ENCODE measurements at places on chromosomes 13 and 19.

- DNase-seq: no peak
Measured at GRCh38 chr19:16497042-16497441, 848 bp downstream of the C19orf44 start.

DNA sequence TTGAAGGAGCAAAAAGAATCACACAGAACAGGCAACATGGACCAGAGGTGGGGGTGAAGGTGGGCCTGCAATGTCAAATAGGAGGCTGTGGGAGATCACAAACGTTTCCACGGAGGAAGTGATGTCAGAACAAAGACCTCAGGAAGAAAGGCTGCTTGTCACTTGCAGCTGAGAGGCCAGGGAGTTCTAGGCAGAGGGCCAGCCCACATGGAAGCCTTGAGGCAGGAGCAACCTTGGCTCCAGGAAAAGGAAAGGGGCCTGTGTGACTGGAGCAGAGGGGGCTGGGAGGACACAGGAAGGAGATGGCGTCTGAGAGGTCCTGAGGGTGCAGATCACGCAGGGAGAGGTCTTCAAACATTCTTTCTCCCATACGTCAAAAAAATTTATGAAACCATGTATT, 16.3 kb downstream of the ZNF160 start:
- peak; percentile 28 for DNase-seq

DNA sequence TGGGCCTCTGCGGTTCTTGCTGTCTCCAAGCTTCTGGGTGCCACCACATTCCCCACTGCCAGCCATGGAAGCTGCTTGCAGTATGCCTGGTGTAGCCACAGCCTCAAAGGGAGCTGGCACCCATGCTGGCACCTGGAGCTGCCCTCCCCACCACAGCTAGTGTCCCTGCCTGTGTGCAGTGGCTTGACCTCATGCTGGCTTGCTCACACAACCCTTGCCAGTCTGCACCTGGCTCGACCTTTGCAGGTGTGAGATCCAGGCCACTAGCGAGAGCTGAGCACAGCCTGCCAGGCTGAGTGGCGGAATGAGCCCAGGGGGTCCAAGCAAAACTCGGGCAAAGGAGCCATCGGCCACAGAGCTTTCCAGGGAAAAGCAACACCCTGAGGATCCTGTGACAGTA, 236.7 kb upstream of the CSNK1A1L start:
- DNase-seq: no peak

- no peak for DNase-seq
Measured at GRCh38 chr13:49604570-49604969, 19.2 kb upstream of the RCBTB1 start.

- DNase-seq: no peak
Measured at GRCh38 chr19:33997690-33998089, 174.6 kb upstream of the LSM14A start.

GRCh38 chr19:35766571-35767104, 8.7 kb downstream of the PROSER3 start:
- DNase-seq: no peak

DNA sequence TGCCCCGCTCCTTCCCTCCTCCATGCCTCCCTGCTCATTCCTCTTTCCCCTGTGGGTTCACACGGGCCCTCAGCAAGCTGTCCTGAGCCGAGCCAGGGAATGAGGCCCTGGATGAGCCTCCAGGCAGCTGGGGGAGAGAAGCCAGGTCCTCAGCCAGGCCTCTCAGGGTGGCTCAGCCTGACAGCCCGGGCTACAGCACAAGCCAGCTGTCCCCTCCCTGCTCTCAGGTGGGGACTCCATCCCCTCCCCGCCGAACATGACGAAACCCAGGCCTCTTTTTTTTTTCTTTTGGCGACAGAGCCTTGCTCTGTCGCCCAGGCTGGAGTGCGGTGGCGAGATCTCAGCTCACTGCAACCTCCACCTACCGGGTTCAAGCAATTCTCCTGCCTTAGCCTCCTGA, 40.0 kb upstream of the MATK start:
- DNase-seq: no peak

DNA sequence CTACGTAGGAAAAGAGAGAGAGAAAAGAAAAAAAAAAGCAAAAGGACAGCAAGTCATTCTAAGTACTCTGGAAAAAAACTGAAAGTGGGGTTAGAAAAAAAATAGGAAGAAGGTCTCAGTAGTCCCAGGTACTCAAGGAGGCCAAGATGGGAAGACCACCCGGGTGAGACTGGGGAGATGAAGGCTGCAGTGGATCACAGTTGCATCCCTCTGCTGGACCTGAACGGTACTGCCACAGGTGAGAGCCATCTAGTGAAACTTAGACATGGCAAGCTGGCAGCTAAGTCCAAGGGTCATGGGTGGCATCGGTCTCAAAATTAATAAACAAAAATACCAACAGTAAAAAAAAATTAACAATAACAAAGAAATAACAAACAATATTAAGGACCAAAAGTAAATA, 41.0 kb upstream of the ZNF91 start:
- no peak for DNase-seq

DNA sequence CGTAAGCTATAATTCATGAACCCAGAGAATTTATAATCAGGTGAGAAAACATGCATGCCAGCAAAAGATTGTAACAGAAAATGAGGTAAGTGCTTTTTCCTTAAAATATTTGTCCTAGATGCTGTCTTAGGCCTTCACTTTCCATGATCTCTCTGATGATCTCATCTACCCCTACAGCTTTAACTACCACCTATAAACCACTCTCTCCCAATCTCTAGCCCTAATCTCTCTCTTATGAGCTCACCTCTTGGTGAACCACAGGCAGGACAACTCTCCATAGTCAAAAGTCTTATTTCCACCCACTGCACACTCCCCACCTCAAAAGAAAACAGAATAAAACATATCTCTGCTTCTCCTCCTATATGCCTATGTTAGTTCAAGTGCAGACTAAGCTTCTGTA, 137.1 kb downstream of the SLC7A1 start:
- no peak for DNase-seq

DNA sequence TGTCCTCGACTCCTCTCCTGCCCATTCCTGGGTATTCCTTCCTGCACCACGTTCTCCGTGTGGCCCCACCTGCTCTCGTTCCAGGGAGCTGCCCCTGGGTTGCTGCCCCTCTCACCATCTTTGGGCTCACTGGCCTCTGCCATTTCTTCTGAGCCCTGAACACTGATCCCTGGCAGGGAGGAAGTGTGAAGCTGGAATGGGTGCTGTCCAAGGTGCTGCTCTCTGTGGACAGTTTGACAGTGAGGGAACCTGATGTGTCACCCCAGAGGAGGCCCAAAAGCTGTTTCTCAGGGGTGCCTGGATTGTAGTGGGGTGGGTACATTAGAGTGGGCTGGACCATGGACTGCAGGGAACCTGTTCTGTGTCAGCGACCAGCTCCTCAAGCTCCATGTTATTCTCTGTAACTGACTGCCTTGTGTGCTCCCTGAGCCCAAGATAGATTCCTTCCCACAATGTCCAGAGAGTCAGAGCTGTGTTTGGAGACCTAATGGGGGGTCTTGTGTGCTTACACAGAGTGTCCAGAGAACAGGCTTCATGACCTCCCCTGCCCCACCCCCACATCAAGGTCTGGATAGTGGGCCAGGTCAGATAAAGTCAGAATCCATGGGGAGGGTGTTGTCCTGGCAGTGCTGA, 7.2 kb upstream of the CEACAM8 start:
- peak; percentile 28 for DNase-seq

GRCh38 chr19:30062907-30063649, 121.0 kb downstream of the URI1 start:
- no peak for DNase-seq

GRCh38 chr19:7940841-7941240, 2.6 kb downstream of the TIMM44 start:
- DNase-seq: no peak

DNA sequence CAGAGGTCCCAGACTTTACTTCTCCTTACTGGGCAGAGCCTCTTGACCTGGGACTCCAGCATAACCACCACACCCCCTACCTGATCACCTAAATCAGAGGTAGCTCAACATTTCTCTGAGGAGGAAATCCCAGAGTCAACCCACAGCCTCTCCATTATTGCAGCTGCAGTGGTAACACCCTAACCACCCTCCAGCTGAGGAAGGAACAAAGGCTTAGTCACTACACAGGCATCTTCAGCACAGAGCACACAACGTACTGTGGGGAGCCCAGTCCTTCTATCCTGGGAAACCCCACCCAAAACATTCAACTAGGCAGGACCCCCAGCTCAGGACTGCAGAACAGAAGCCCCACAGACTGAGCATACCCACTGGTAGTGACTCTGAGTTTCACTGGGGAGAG, 824.7 kb upstream of the SLITRK5 start:
- DNase-seq: no peak

GRCh38 chr13:110442930-110443621, 118.4 kb downstream of the RAB20 start:
- DNase-seq: peak; percentile 37

GRCh38 chr19:46717716-46718143, 816 bp upstream of the PRKD2 start:
- no peak for DNase-seq

- DNase-seq: no peak
Measured at GRCh38 chr13:83815598-83815997, 66.7 kb downstream of the SLITRK1 start.

DNA sequence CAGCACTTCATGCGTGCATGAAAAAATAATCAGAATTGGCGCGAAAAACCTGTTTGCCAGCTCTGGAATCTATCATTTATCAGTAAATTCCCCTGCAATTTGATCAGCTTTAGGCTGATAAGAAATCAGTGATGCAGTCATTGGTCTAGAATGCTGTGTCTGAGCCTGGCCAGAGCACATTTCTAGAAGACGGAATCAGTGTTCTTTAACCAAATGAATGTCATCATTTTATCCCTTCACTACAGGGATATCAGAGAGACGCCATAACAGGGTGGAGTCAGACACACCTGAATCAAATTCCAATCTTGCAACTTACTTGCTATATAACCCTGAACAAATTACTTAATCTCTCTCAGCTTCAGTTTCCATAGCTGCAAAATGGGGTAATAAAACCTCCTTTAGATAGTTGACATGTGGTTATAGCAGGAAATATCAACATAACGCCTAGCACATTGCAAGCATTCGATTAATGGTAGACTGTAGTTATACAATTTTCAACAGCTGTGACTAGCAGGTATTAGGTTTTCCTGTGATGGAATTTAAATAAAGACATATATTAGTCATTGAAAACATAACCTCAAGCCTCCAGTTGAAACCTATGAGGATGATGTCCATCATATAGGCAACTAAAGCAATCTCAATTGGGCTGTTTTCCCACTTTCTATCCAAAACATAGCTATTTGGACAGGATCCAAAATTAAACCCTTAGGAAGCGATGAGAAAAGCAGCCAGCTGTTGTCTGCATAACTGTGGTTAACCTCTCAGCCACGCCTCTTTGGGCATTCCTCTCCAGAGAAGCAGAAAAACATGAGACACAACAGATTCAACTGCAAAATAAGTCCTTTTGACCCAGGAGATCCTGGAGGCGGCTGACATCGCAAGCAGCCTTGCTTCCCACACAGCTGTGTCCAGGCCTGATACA, 51.6 kb upstream of the UBL3 start:
- DNase-seq: peak; percentile 83

- no peak for DNase-seq
Measured at GRCh38 chr13:84569366-84569765, 687.1 kb upstream of the SLITRK1 start.

DNA sequence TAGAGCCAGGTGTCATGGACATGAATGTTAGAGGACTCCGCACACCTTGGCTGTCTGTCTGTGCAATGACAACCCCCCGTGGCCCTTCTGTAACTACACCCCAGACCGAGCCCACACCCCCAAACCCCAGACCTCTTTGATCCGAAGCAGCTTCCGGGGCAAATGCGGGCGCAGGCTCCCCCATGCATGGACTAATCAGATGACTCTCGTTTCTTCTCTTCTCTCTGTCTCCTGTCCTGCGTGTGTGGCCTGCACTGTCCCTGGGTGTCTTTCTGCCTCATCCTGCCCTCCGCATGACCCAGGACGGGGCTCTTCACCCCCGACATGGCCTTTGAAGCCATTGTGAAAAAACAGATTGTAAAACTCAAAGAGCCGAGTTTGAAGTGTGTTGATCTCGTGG, 38.9 kb downstream of the TMED1 start:
- no peak for DNase-seq

DNA sequence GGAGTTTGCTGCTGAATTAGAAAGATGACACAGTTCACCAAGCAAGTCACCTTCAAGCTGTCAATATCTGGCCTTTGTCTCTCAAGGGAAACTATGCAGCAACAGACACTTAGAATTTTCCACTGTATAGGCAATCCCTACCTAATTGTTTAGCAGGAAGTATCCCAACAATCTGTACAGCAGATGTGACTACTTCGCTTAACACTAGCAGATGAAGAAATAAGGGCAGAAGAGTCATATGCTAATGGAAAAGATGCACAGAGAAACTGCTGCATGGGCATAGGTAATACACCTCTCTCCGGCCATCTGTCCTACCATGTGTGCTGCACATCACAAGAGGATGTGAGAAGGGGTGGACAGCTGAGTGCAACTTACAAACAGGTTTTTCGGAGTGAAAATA, 851.2 kb downstream of the PCDH9 start:
- DNase-seq: no peak

DNA sequence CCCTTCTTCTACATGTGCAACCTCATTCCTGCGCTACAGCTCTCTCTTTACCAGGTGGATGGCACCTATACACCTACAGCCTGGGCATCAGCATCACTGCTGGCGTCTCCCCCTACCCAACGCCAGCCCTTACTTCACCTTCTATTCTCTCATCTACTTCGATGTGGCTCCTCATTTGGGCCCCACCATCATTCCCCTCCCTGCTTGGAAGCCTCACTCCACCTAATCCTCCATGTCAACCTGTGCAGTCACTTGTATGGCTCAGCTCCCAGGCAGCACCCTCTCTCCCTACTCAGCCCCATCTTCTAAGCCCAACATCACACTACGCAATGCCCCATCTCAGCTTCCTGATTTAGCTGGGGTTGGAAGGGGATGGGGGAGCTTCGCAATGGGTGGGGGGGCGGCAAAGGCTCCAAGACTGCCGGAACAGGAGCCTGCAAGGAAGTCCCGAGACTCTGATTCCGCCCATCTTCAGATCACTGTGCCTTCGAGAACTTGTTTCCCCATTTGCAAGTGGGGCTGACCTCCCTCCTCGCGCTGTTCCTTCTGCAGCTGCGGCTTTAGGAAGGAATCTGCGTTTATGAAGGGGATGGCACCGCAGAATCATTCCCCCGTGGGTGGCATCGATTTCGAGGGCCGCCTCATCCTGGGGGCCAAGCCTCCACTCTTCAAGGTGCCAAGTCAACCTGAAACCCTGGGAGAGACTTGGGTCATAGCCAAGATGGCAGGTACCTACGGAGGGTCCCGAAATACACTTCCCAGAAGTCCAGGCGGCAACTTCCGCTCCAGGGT, 913 bp downstream of the MZF1 start:
- no peak for DNase-seq

- DNase-seq: no peak
Measured at GRCh38 chr19:48394331-48395169, 1.1 kb downstream of the GRIN2D start.

Data from HFFc6 (cell line).